Right atrium auricular region (tissue), 2 donors: ENCODE measurements at places on chromosomes 1 and 21. TPM values are rescaled to one million over a fixed set of nuclear protein-coding genes. Genes with fewer than 3 reads are reported as not detected.

- DNase-seq = no peak
Measured at GRCh38 chr1:119968068-119968492, 71.8 kb upstream of the ADAM30 start.

DNA sequence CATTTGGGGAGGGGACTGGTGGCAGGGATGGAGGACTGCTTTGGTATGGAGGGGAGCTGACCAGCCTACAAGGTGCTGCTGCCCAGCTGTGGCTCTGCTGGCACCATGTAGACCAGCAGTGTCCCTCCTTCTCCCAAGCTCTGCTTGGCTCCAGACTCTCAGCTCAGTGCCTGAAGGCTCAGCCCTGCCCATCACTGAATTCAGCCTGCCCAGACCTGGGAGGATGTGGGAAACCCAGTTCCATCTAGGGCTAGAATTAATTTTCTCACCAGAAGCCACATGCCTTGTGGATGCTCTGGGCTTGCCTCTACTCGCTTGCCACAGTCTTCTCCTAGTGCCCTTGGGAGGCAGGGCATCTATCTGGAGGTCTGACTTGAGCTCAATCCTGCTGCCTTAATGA lies 195.0 kb upstream of the EDN2 start:
- DNase-seq = no peak

DNA sequence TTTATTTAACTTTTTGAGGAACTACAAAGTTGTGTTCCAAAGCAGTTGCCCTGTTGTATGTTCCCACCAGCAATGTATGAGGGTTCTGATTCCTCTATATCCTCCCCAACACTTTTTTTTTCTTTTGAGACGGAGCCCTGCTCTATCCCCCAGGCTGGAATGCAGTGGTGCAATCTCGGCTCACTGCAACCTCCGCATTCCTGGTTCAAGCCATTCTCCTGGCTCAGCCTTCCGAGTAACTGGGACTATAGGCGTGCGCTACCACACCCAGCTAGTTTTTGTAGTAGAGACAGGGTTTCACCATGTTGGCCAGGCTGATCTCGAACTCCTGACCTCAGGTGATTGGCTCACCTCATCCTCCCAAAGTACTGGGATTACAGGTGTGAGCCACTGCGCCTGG lies 60.4 kb upstream of the ENAH start:
- DNase-seq = no peak

DNA sequence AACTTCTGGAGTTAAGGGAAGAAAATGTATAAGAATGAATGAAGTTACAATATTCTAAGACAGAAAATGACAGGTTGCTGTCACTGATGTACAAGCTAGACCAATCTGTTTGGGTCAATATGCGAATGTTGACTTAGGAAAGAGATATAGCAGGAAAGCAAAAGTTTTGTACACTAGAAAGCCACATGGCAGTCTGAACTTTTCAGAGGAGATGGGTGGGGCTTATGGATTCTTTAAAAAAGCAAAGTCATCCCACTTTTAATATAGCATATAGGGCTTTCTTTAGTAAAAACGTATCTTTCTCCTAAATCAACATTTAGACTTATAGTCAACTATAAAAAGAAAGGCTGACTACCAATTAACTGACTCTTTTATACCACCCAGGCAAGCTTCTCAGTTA lies 381.2 kb downstream of the PTPRC start:
- DNase-seq = no peak

The CR1L gene
- not detected for total RNA-seq

The CRYBG2 gene
- not detected for total RNA-seq
